Kidney capillary endothelial cell (primary cell): ENCODE measurements at places on chromosomes 1 and 21.

- DNase-seq: no peak
These were observed 35.4 kb upstream of the USP24 start for GRCh38 chr1:55250399-55251075.

DNA sequence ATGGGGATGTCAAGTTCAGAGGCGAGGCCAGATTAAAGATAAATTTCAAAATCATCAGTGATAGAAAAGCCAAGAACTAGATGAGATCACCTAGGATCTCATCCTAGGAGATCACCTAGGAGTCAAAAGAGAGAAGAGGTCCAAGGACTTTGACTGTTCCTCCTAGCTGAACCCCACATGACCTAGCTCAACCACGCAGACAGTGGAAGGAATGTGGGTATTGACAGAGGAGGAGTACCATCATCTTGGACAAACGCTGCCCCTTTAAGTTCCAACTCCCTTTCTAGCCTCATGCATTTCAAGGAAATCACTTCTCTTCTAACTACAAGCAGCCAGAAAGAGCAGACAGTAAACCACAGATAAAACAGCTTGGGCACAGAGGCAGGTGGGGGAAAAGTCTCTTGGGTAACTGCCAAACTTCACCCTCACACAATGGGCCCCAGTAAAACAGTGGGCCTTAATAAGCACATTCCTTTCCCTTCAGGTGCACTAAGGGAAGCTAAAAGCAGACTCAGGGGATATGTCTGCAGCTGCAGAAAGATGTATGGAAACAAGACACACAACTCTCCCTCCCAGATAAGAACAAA lies 12.5 kb upstream of the FAM76A start:
- no peak for DNase-seq

DNA sequence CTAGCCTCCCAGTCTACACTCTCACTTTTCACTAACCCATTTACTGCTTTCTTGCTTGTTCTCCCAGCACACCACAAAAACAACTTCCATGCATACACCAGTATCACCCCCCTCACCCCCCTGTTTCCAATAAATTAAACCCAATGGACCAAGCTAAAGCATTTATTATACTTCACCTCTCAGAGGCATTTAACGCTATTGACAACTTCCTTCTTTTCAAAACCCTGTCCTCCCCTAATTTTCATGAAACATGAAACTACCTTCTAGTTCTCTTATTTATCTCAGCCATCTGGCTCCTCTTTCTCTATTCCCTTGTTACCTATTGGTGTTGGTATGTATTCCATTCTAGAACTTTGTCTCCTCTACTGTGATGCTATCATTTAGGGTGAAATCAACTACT lies 32.3 kb downstream of the PTPRC start:
- DNase-seq: no peak

GRCh38 chr1:41617336-41617735 lies 132.9 kb upstream of the EDN2 start:
- DNase-seq: no peak

GRCh38 chr1:16438924-16439323 lies 1.6 kb upstream of the NECAP2 start:
- no peak for DNase-seq

- no peak for DNase-seq
These were observed 15.1 kb downstream of the MCL1 start for GRCh38 chr1:150564051-150564991.

- no peak for DNase-seq
These were observed 838.8 kb upstream of the ADAMTS5 start for GRCh38 chr21:27805696-27806095.

DNA sequence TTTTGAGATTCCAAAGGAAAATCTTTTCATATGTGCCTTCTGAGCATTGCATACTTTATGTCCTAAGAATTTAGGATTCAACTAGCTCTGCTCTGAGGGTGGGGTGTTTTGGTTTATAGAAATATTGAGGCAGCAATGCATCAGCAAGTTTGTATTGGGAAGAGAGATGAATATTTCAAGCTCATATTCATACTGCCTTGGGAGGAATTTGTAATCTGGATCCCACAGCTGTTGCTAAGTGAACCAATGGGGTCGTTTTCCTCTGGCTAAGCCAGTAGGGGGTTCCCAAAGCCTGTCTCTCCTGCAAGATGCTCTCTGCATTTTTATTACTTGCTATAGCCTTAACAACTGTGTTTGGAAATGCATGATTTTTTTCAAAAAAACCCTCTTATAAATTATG lies 130.6 kb downstream of the SNX7 start:
- DNase-seq: no peak

GRCh38 chr1:15156807-15157380 lies 3.3 kb downstream of the TMEM51 start:
- no peak for DNase-seq

DNA sequence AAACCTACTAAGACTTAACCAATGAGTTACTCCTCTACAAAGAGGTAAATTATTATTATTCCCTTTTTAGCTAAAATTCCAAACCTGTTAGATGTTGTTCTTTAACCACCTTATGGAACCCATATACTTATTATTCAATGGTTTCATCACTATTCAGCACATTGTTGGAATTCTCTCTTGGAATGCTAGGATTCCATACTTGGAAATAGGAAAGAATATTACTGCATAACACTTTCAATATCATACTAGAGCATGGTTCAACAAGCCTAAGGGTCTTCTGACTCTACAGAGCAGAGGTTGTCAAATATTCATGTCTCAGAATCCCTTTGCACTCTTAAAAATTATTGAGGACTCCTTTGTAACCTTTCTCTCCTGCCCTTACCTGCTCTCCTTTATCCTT lies 69.4 kb downstream of the DEGS1 start:
- DNase-seq: no peak

DNA sequence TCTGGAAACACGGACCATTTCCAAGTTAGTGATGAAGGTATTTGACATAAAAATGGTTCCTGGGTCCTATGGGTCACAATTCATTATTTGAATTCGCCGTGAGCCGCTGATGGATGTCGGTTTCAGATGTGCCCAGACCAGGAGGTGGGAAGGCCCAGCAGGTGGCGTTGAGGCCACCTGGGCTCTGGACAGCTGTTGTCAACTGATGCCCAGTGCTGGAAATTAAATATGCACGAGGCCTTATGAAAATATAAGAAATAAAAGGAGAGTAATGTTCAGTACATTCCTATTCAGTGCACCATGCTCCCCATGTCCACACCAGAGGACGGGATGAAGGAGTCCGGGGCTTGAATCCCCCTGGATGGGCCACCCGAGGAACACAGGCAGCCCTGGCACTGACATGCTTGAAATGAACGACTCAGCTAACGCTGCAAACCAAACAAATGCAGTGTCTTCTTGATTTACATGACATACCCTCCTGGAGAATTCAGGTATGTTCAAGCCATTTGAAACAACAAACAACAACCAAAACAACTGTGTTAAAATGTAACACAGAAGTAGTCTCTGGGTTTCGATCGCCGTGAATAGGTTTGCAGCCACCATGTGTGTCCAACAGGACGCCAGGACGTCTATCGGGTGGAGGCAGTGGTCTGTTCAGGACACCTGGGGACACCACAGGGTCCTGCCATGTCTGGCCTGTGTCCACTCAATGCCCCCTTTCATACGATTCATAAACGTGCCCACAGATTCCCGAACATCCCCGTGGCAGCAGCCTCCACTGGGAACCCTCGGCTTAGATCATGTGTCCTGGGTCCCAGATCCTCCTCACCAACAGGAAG lies 6.1 kb downstream of the TFF3 start:
- no peak for DNase-seq

DNA sequence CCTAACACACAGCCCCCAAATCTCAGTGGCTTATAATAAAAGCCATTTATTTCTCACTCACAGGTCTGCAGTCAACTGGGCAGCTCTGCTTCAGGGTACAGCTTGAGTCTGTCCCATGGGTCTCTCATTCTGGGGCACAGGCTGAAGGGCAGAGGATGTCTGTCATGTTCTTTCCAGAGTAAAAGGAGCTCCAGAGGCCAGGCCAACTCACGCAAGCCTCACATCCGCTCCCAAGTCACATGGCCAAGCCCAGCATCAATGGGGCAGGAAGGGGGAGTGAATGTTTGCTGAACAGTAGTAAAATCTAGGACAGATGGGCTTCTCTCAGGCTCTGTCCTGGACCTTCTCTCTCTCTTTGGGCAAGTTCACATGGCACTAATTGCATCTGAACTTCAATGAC lies 7.1 kb upstream of the SSBP3 start:
- peak; percentile 81 for DNase-seq

GRCh38 chr21:44893278-44893556 lies 19.7 kb upstream of the PTTG1IP start:
- DNase-seq: no peak

DNA sequence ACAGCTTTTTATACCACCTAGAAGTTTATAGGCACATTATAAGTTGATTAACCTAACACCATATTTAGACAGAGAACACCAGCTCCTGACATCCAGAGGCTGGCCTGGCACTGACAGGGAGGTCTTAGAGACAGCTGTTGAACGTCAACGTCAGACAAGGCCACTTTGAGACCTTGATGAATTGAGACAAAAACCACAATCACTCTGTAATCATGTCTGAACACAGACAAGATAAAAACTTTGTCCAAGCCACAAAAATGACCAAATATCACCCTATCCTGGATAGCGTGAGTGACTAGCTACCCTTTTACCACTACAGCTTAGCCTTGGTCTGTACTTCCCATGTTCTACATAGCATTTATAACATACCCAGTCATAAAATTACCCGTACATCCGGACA lies 403.6 kb upstream of the CHRM3 start:
- no peak for DNase-seq

DNA sequence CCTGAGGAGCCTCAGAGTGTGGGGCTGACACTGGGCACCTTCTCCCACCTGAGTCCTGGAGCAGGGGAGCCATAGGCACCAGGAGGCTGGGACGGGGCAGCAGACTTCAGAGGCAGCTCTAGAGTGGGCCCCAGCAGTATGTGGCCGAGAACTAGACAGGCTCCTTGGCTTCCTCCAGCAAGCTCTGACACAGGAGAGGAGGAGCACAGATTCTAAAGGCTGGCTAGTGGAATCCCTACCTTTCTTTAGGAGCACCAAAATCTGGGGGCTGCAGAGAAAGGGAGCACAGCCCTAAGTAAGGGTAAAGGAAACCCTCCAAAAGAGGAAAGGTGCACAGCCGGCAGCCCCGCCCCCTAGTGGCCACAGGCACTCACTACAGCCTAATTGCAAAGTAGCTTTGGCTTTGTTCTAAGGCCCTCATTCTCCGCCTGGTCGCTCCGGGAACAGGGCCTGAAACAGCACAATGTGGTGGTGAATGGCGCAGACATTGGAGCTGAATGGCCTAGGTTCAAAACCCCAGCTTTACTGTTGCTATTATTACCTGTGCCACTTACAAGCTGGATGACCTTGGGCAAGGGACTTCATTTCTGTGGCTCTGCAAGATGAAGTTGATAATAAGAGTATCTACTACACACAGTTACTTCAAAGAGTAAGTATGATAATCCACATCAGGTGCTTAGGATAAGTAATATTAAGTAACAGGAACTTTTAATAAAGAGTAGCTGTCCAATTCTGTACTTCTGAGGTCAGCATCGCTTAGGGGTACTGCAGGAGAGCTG lies 8.8 kb upstream of the GUCA2A start:
- peak; percentile 62 for DNase-seq

DNA sequence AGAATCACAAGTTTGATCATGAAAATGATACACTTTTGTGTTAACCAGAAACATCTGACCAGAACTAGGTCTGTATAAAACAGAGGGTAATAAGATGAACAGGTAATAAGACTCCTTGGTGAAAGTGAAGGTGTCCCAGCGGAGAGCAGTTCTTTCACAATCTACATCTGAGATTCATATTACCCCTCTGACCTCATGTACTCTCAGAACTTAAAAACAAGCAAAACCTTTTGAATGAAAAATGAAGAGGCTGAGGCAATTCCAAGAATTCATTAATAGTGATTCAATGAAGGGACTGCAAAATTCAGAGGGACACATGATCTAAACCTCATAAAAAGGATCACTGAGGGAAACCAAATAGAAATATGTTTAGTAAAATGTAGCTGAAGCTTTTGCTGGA lies 10.9 kb upstream of the MPZL1 start:
- DNase-seq: no peak

- DNase-seq: no peak
These were observed 1503.0 kb downstream of the KCNT2 start for GRCh38 chr1:195105281-195105680.

DNA sequence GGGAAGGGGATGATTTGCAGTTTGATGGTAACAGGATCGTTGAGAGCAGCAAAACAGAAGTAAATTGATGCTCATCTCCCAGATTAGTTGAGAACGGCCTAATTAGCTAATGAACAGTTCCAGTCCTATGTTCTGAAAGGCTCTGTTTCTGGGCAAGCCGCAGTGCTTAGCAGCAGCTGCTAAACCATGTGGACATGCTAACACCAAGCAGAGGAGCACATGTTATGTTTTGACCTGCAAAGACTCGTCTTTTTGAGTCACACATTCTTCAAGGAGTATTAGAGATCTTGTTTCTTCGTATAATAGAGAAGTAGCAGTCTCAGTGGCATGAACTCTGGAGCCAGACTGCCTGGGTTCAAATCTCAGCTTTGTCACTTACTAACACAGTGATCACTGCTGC lies 58.1 kb downstream of the CACNA1E start:
- DNase-seq: no peak

GRCh38 chr1:160177231-160177630 lies 13.1 kb upstream of the CASQ1 start:
- DNase-seq: no peak

GRCh38 chr1:40379785-40380452 lies 6.4 kb downstream of the SMAP2 start:
- peak; percentile 32 for DNase-seq

DNA sequence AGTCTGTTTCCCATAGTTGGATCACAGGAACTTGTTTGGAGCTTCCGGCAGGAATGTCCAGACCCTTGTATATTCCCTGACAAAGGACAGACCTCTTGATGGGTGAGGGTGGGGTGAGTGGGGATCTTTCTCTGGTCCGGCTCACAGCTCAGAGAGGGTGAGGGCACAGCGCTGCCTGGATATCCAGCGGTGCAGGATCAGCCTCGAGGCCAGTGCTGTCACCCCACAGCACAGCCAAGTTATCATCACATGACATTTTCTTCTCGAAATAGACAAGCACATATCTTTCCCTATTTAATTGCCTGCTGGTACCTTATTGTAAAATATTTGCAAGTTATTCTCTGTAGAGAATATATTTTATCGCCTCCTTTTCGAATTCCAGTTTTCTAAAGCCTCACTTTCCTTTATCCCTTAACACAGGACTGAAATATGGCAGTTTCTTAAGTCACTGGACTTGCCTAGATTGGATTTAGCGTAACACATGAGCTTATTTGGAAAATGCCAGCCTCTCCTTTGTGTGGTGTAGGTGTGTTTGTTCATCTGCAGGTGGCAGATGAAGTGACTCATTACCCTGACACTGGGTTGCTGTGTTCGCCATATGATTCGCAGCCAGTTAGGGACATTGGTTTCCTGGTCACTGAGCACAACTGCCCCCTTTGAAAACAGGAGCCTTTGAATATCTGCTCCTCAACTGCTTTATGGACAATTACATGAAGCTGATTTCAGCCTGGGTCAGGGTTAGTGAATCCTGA lies 21.4 kb downstream of the CLIC6 start:
- no peak for DNase-seq
